Neural progenitor cell (in vitro differentiated cells): ENCODE measurements at places on chromosomes 11 and 22. TPM values are rescaled to one million over a fixed set of nuclear protein-coding genes. Genes with fewer than 3 reads are reported as not detected.

The ART5 gene
- total RNA-seq = 8.5 and 12.0 TPM in 2 replicates

The MYO7A gene
- total RNA-seq = 0.97 and 2.7 TPM in 2 replicates

The PRDM11 gene
- total RNA-seq = 1.8 and 5.3 TPM in 2 replicates

The SLC22A25 gene
- total RNA-seq = not detected in 2 replicates

DNA sequence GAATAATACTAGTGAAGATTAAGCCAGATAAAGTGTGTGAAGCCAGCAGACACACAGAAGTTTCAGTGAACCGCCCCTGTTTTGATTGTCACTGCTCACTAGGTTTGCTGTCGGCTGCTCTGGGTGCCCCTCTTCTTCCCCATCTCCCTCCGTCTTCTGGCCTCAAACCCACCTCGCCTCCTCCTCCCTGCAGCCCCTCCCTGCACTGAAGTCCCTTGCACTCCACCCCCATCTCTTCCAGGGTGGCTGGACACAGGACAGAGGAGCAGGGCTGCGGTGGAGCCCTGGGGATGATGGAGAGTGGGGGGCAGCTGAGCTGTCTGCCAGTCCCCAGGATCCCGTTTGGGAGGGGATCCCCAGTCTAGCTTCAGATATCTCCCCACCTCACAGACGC lies 53.5 kb downstream of the CYTH4 start:
- peak; percentile 51 for DNase-seq

DNA sequence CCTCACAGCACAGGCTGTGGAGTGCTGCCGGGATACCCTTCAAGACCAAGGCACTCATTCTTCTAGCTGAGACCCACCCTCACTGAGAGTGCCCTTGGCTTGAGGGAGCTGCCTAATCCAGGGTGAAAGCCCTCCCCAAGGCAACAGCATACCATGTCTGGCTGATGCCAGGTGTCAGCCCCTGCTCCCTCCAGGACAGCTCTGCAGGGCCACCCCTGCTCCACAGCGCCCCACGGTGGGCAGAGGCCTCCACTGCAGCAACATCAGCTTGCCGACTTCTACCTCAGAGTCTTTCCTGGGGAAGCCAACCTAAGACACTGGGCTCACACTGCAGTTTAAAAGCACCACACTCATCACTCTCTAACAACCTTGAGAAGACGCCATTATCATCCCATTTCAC lies 29.0 kb downstream of the TTLL1 start:
- peak; percentile 67 for DNase-seq

DNA sequence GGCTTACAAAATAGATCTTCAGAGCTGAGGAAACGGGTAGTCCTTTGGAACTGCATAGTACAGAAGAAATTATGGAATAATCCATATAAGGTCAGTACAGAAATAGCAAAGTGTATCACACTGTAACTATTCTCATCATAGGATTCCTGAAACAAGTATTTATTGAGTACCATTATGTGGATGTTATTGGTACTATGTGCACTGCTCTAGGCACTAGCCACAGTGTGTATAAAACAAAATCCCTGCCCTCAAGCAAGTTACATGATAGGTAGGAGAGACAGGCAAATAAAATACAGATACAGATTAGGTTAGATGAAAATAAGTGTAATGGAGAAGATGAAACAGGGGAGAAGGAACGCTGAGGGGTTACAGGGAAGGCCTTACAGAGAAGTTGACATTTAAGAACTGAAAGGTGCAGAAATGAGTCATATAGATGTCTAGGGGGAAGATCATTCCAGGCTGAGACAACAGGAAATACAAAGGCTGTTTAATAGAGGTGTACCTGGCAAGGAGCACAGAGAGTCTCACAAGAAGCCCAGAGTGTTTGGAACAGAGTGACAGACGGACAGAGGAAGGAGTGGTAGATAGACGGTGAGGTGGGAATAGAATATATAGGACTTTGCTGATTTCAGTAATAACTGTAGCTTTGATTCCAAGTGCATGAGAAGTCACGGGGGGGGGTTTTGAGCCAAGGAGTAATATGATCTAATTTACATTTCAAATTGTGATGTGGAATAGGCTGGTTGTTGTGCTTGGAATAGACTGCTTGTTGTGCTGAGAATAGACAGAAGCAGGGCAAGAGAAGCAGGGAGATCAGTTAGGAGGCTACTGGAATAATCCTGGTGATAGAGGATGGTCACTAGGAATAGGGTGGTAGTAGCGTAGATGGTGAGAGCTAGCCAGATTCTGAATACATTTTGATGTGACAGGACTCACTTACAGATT lies 13.7 kb downstream of the RNF141 start:
- DNase-seq = no peak

- DNase-seq = peak; percentile 6
These were observed 84.0 kb upstream of the CTSC start for GRCh38 chr11:88421530-88421929.

The IL17REL gene
- 0.15 TPM in 1 of 2 replicates, not detected in the other for total RNA-seq

- DNase-seq = no peak
These were observed 2370.9 kb upstream of the RAG2 start for GRCh38 chr11:38968951-38969350.

The KRTAP5-11 gene
- not detected in 2 replicates for total RNA-seq

DNA sequence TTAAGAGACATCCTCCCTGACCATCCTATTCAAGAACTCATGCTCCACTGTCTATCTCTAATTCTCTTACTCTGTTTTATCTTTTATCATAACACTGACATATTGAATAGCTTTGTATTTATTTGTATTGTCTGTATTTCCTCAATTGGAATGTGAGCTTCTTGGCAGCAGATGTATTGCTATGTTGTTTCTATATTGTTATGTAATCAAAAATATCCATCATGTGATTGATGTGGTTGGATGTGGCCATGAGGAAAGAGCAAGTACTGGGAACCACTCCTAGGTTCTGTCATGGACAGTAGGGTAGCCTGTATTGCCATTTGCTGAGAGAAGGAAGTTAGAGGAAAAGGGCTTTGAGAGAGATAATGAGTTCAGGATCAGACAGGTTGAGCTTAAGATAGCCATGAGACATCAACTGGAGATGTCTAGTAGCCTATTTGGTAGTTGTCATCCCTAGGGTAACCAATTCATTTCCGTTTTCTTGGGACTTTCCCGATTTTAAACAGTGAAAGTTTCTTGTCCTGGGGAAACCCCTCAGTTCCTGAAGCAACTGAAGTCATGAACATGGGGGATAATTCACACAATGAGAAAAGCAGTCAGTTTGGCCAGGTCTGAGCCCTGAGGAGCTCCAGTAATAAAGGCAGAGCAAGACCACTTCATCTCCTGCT lies 404.5 kb downstream of the INSC start:
- DNase-seq = no peak

The KCNJ11 gene
- total RNA-seq = 1.9 and 5.0 TPM in 2 replicates

GRCh38 chr22:25176175-25176574 lies 23.5 kb upstream of the CRYBB3 start:
- DNase-seq = no peak

DNA sequence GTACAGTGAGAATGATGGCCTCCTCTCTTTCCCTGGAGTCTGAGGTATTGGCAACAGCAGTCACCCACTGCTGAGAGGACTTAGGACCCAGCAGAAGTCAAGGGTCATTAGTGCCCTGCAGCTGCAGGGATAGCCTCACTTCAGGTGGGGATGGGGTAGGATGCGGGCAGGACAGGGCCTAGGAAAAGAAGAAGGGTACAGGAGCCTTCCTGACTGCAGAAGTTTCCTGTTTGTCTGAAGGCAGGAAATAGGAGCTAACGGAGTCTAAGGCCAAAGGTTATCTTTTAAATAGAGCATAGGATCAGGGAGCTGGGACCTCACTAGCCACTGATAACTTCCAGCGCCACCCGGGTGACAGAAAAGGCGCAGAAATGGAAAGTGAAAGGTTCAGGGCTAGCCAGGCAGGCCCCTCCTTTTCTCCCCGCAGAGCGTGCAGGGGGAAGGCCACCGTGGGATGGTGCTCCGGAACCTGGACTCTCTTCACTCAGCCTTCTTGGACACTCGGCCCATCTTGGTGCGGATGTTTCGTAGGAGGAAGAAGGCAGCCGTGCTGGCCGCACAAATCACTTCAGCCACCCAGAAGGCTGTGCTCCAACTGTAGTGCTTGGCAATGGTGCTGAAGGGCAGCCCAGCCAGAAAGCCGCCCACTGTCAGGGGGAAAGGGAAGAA lies 6.0 kb downstream of the TRAPPC4 start:
- DNase-seq = no peak

- no peak for DNase-seq
These were observed 9.4 kb downstream of the PHLDA2 start for GRCh38 chr11:2919837-2920236.

The C11orf21 gene
- 0.19 TPM in 1 of 2 replicates, not detected in the other for total RNA-seq

The APOL1 gene
- total RNA-seq = not detected in 2 replicates

DNA sequence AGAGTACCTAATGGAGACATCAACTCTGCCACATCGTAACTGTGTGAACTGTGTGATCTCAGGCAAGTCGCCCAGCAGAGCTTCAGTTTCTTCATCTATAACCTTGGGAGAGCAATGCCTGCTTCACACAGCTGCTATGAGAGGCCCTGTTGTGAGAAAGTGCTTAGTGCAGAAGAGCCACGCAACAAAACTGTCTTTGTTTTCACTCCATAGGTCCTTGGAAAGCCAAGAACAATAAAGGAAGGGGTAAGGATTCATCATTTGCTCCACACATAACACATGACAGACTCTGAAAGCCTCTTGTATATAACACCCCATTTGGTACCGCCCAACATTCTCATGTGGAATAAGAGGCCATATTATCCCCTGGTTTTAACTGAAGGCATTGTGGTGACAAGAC lies 231.9 kb upstream of the ISX start:
- peak; percentile 4 for DNase-seq

The ENTHD1 gene
- not detected in 2 replicates for total RNA-seq

The LMNTD2 gene
- total RNA-seq = 1.1 and 2.5 TPM in 2 replicates

The ARFGAP3 gene
- 41.3 and 53.9 TPM in 2 replicates for total RNA-seq

DNA sequence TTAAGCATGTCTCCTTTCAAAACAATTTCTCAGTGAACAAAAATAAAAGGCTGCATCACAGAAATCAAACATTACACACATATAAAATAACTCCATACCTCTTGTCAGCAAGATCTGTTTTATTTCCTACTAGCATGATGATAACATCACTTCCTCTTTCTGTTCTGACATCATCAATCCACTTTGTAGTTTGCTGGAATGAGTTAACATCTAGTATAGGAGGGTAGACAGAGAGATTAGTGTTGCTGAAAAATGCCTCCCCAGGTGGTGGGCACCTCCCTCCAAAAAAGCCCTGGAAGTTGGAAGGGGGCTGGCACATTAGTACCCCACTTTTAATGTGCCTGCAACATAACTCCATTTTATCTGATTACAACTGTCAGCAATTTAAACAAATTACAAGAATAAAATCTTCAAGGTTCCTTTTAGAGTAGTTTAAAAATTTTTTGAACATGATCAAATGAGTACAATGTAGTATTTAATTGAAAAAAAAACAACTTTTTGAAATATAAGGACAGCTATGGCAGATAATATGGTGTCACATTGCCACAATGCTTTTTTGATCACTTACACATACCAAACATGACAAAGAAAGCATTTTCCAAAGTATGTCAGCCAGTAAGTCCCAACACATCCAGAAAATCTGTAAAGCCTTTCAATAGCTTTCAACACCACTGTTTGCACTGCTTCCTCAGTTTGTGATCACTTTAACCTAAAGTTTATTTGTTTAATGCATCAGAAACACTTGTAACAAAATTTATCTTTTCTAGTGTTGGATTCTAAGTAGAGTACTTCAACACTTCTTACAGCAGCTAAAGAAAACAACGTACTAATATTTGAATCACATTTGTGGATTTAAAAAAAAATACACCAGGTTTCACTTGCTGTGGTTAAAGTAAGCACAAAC lies 44.5 kb downstream of the RAB6A start:
- DNase-seq = no peak

The IPO7 gene
- total RNA-seq = 157 and 231 TPM in 2 replicates

GRCh38 chr11:125049164-125049792 lies 13.8 kb upstream of the SLC37A2 start:
- no peak for DNase-seq

DNA sequence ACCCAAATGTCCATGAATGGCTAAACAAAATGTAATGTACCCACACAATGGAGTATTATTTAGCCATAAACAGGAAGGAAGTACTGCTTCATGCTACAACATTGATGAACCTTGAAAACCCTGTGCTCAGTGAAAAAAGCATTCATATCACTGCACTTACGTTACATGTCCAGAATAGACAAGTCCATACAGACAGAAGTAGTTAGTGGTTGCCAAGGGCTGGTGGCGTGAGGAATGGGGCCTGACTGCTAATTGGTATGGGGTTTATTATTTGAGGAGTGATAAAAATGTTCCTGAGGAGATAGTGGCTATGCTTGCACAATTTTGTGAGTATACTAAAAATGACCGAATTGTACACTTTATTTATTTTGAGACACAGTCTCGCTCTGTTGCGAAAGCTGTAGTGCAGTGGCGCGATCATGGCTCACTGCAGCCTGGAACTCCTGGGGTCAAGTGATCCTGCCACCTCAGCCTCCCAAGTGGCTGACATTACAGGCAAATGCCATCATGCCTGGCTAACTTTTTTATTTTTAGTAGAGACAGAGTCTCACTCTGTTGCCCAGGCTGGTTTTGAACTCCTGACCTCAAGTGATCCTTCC lies 7.7 kb upstream of the SYVN1 start:
- no peak for DNase-seq

DNA sequence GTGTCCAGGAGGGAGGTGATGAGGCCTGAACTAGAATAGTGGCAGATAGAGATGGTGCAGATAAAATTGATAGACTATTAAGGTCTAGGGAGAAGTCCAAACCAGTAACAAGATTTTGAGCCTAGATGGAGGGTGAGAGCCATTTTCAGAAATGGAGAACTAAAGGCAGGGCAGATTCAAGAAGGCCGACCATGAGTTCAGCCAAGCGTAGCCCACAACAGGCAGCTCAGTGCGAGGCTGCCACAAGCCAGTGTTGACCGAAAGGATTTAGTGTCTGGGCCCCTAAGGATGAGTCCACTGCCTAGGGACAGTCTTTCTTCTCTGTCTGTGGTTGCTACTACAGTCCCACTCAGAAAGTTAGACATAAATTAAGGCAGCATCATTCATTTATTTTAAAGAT lies 51.7 kb downstream of the PPP2R1B start:
- no peak for DNase-seq

The PLAAT3 gene
- total RNA-seq = 4.6 and 8.0 TPM in 2 replicates

DNA sequence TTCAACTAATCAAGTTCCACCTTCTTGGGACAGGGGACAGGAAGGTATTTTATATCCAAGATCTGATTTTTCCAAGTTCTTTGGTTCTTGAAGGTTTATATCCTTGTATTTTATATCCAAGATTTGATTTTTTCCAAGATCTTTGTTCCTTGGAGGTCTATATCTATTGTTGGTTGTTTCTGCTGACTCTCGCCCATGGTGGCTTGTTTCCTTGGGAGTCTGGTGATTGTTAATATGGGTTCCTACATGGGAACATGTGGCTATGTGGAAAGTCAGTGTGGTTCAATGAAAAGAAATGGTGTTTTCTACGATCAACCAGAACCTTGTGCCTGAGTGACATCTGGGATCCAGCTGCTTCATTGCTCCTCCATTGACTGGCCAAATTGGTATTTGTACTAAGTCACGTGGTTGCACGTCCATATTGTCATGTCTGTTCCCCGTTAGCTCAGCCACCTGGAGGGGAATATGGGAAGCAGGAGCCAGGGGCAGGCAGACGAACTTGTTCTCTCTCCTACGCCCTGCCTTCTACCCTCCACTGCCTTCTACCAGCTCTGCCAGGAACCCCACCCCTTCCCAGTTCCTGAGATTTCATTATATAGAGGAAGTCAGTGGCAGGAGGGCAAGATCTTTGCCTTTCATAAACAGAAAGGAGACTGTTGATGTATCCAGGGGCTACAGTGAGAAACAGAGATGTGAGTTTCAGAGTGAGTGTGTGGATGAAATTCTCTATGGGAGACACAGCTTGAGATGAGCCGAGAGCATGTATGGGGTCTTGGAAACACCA lies 11.1 kb upstream of the CSF2RB start:
- DNase-seq = no peak

GRCh38 chr11:94593030-94593429 lies 25.9 kb downstream of the PIWIL4 start:
- DNase-seq = no peak

GRCh38 chr11:9616042-9616675 lies 42.7 kb downstream of the WEE1 start:
- no peak for DNase-seq
